Glomerular endothelial cell (primary cell): ENCODE measurements at places on chromosomes 5 and 9.

GRCh38 chr9:36284226-36284625 lies 26.0 kb upstream of the GNE start:
- DNase-seq, result no peak

DNA sequence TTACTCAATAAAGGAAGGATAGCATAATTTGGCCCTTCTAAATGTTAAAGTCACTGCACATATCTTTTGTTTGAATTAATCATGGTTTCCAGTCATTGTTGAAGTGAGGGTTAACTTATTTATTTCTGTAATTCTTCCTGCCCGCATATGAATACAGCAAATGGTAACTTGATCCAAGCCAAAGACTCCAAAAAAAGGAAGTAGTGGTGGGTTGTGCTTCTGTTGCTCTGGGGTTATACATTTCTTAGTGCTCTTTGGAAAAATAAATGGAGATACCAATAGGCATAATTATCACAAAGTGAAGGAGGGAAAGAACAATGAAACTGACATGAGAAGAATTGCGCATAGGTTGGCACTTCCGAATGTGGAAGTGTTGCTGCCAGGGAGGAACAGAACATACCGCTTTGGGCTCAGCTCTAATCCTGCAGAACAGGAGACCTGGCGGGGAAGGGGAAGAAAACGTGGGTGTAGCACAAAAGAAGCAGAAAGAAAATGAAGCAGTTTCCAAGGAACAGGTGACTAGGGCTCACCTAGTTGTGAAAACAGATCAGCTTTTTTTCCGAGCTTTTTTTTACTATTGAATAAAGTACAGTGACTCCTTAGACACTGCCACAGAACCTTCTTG lies 69.7 kb upstream of the TAF11L2 start:
- no peak for DNase-seq

DNA sequence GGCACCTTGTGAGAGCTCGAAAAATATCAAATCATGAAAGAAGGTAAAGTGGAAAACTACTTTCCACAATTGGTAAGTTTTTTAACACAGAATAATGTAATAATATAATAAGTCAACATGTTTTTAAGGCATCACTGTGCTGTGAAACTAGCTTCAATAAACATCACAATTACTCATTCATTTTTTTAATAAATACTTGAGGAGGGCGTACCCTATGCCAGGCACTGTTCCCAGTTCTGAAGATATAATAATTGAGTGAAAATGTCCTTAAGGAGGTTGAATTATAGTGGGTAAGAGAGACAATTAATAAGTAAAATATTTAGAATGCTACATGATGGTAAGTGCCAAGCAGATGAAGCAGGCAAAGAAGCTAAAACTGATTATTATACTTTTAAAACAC lies 381.4 kb downstream of the ELAVL2 start:
- no peak for DNase-seq

DNA sequence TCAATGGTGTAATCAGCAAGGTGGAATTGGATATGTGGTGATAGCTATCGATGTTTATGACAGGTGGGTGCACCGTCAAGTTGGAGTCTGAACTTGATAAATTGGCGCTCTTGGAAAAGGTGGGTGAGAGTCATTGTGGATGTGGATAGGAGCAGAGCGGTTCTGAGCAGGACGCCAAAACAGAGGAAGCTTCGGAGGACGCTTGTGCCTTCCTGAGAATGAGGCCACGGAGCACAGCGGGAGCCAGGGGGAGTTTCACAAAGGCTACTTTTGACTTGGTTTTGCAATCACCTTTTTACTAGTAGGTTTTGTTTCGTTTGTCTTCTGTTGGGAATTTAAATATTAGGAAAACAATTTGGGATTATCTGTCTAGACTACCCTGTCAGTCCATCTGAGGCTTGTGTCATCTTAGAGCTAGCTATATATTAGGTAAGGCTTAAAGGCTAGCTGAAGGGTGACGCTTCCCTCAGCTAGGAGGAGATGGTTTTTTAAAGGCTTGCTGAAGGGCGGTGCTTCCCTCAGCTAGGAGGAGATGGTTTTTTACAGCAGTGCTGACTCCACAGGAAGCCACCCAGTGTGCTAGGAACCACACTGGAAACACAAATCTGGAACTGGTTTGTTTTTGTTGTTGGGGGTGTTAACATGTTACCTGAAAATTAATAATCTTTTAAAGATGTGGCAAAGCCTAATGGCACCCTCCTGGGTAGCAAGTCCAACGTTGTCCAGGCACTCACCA lies 142.4 kb upstream of the IRX4 start:
- DNase-seq, result no peak

GRCh38 chr5:5613261-5613990 lies 190.9 kb downstream of the ICE1 start:
- no peak for DNase-seq

DNA sequence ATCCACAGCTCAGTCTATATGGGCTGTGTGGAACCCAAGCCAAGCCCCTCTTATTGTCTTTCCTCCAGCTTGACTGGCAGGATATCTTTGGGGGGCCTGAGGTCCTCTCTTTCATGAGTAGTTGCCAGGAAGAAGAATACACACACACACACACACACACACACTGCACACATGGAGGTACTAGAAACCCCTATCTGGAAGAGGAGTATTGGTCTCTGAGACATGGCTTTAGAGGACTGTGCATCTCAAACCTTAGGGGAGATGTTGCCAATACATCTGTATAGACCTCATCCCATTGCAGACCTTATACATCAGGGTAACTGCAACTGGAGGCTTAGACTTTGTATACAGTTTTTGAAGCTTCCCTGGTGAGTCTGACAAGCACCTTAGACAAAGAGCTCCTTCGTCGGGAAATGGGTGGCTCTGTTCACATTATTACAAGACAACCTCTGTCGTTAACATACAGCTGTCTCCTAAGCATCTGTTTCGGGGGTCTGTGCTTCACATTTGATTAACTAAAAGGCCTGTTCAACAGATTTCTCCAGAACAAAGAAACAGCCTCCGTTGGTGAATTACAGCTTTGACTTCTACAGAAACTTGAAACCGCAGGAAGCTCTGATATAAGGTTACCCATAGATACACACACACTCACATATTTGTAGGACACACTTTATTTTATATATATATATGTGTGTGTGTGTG lies 5.5 kb upstream of the ENTREP1 start:
- DNase-seq, result no peak

- DNase-seq, result no peak
Measured at GRCh38 chr5:129271308-129271707, 176.8 kb downstream of the ISOC1 start.

DNA sequence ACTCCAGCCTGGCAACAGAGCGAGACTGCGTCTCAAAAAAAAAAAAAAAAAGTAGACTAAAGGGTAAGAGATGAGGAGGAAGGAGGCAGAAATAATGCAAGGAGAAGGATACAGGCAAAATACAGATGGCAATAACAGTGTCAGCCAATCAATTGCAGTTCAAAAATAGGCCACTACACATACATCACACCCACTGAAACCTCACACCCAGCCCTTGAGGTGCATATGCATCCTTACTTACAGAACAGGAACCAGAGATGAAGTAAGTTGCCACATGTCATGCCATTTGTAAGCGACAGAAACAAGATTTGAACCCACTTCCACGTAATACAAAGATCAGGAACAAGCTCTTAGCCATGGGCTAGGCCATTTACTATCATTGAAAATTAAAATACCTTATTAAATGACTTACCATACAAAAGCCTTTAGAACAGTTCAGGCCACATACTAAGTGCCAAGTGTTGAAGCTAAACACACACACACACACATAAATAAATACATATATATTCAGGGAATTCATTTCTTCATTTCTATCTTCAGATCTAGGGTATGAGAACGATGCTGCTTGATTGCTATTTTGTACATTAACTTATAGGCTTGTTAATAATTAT lies 98.4 kb downstream of the FNBP1 start:
- DNase-seq, result no peak

GRCh38 chr9:81717061-81717746 lies 27.9 kb upstream of the TLE1 start:
- DNase-seq, result no peak

DNA sequence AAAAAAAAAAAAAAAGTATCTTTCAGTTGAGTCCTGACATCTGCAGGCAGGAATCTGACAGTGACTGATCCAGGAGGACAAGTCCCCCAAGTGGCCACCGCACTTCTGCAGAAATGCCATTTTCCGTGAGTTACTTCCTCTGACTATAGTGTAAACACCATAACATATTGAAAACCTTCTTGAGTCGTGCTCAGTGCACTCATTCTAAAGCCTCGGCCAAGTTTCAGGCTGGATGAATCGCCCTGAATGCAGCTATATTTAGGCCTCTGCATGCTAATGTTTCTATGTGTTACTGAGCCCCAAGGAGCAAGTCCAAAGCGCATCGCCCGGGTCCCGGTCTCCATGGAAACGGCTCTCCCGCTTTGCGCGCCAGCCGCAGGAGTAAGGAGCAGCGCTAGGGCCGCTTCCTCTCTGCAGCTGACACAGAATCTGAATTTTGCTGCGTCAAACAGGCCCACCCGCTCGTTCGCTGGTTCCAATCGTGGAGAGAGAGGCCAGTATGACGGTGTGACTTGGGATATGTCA lies 335.4 kb downstream of the MSX2 start:
- DNase-seq, result no peak

DNA sequence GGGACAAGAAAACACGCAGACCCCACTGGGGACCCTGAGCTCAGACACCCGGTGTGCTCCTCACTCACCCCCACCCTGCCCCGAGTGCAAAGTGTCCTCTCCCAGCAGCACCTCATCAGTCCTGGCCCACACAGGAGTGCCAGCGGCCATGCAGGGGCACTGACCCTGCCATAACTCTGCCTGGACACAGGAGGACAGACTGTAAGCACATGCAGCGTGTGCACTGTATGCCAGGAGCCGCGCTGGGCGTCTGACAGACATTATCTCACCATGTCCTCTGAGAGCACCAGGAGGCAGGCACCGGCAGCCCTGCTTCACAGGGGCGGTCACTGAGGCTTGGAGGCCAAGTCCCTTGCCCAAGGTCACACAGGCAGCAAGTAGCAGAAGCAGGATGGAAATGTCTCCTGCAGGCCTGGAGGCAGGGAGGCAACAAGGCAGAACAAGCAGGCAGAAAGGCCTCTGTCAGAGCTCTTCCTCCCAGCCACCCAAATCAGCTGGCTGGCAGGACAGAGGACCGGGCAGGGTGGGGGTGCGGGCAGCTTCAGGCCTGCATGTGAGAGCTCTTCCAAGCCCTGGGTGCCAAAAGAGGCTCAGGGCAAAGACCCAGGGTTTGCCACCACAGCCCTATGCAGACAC lies 8.4 kb downstream of the EEIG1 start:
- no peak for DNase-seq

- DNase-seq, result no peak
Measured at GRCh38 chr9:135877791-135878527, 29.4 kb downstream of the CAMSAP1 start.

DNA sequence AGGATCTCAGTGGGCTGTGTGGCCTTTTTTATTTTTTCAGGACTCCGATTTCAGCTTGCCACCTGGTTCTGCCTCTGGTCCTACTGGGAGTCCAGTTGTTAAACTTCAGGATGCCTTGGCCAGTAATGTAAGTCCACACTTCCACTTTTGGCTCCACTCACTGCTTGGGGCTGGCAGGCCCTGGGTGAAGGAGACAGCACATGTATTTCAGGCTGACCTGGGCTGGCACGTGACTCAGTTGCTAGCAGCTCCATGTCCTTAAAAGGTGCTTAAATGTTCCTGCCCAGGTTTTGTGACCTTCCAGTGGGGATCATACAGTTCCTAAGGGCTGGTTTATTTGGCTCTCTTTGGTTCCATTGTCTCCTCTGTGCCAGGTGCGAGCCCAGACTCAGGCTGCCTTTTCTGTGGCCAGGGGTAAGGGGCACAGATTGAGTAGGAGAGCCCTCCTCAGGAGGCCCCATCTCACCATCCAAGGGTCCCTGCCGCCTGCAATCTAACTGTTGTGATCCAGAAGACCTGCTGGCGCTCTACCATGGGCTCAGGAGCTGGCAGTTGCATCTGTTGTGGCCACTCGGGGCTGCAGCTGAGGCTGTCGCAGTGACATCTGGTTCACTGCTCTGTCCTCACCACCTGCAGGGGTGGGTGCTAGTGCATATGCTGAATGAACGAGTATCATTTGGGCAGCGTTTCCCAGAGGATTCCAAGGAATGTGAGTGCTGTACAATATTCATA lies 19.2 kb upstream of the POMT1 start:
- no peak for DNase-seq

- DNase-seq, result no peak
Measured at GRCh38 chr9:8613346-8613825, 813.8 kb upstream of the DMAC1 start.

DNA sequence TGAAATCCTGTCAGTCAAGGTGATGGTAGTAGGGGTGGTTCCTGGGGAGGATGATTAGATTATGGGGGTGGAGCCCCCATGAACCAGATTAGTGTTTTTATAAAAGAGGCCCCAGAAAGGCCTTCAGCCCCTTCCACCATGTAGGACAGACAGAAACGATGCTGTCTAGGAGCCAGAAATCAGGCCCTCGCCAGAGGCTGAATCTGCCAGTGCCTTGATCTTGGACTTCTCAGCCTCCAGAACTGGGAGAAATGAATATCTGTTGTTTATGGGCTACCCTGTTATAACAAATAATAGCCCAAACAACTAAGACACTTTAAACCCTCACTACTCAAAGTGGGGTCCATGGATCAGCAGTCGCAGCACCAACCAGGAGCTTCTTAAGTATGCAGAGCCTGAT lies 20.2 kb upstream of the FOXB2 start:
- no peak for DNase-seq

- peak; percentile 16 for DNase-seq
Measured at GRCh38 chr5:96997265-96997859, 61.5 kb downstream of the LNPEP start.

DNA sequence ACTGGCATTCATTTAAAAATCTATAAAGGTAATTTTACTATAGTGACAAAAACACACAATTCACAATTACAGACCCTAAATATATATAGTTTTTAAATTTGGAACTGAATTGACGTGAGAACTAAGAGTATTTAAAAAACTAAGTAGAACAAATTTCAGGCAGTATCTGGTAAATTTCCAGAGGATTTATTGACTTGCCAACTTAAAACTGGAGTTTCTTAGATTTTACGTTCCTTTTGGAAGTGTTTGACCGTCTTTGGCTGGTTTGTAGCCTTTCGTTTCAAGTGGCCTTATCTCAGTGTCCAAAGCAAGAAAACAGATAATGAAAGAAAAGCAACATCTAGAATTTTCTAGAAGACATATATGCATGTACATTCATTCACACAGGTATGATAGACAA lies 234.4 kb upstream of the VLDLR start:
- no peak for DNase-seq

DNA sequence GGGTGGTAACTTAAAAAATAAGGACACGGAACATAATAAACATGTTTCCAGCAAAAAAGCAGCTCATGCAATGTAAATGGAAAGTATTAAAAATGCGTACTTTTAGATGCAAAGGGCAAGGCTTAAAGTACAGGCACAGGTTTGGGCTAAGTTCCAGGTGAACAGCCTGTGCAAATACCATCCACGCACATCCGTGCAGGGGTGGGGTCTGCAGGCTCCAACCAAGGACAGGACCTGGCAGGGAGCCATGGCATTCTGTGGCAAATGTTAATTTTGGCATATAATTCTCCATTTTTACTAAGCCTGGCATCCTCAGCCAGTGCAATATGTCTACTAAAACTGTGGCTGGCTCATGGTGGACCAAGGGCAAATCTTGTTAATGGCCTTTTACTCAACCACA lies 365.8 kb upstream of the DAP start:
- no peak for DNase-seq

- DNase-seq, result no peak
Measured at GRCh38 chr5:169828385-169828784, 151.9 kb downstream of the INSYN2B start.

- DNase-seq, result no peak
Measured at GRCh38 chr5:42168091-42168670, 243.1 kb downstream of the FBXO4 start.

- DNase-seq, result peak; percentile 70
Measured at GRCh38 chr5:138900281-138900965, 25.3 kb upstream of the LRRTM2 start.

GRCh38 chr5:42718591-42718990 lies 38.0 kb upstream of the CCDC152 start:
- DNase-seq, result no peak
